Dermis microvascular lymphatic vessel endothelial cell (primary cell): ENCODE measurements at places on chromosomes 7 and 10. TPM values are rescaled to one million over a fixed set of nuclear protein-coding genes. Genes with fewer than 3 reads are reported as not detected.

DNA sequence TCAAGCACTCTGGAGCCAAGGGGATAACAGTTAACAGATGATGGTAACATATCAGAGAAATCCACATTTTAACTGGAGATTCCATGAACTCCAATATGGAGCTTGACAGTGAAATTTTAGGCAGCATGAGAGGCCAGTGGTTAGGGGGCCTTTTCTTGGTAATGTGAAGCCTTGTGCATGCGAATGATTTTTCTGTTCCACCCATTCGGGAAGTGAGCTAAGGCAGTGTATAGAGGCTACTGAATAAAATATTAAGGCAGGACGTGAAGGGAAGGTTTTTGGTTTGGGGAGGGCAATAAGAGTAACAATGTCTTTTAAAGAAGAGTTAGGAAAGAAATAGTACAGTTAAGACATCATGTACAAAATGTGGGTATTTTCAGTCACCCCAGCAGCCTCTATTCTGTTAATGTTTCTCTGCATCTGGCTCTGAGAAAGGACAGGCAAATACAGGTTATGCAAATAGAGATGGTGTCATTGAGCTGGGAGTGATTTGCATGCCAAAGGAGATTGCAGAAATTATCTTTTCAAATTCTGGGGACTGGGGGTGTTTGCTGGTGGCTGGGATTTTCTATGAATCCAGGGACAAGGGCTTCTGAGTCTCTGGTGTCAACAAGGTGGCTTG is 6.8 kb upstream of the TAS2R60 start:
- DNase-seq, result no peak

GRCh38 chr10:84355106-84355505 is 26.7 kb downstream of the CCSER2 start:
- DNase-seq, result peak; percentile 52

DNA sequence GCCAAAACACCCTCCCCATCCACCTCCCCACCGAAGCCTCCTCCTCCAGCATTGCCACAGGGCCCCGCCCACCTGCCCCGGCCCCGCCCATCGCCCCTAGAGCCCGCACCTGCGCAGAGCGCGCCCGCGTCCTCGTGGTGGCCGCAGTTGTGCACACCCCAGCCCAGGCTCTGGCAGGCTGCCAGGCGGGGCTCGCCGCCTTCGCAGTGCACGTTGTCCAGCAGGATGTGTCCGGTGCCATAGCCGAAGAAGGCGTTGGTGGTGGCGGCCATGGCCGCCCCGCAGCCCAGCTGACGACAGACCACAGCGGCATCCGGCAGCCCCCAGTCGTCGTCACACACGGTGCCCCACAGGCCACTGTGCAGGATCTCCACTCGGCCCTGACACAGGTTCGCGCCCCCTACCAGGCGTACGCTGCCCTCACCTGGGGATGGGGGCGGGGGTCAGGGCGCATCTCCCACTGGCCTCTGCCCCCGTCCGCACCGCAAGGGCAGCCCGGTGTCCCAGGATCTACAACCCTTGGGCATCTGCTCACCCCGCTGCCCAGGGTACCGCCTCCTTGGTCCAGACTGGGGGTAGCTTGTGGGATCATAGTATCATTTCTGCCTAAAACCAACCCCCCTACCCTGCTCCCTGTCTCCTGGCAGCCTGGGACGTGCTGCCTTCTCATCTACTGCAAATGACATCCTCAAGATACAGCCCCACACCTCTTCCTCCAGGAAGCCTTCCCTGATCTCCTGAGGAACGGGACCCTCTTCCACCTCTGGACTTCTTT is 11.9 kb downstream of the SSC4D start:
- peak; percentile 54 for DNase-seq

NEUROG3 gene
- not detected in 2 replicates for total RNA-seq
